ENCODE measurements at places on chromosomes 4 and X.

DNA sequence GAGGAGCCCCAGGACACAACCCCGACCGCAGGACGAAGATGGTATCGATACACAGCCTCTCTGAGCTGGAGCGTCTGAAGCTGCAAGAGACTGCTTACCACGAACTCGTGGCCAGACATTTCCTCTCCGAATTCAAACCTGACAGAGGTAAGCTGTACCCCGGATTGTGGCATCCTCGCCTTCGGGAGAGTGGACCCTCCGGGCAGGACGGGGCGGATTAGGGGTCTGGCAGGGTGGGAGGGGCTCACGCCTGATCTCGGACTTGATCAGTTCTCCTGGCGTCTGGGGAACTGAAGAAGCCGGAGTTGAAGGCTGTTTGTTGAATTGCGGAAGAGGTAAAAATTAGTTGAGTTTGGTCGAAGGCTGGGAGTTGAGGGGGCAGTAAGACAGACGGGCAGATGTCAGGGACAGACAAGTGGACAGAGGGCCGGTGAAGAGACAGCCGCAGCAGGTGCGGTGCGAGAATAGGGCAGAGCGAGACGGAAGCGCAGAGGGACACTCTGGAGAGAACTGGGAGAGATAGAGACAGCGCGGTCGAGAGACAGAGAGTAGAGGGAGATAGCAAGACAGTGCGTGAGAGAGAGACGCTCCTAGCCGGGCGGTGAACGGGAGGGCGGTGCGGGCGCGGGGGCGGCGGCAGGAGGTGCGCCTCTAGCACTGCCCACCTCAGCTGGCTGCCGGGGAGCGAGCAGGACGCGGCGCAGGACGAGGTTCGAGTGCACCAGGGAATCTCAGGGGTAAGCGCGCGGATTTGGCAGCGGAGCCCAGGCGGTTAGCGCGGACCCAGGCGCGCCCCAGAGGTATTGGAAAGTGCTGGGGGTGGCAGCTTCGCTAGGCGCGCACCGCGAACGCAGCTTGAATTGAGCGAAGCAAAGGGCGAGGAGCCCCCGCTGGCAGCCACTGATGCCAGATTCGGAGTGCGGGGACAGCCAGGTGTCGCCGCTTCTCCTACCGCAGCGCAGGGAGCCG is 23.9 kb downstream of the ARHGAP36 start:
- no peak for DNase-seq

DNA sequence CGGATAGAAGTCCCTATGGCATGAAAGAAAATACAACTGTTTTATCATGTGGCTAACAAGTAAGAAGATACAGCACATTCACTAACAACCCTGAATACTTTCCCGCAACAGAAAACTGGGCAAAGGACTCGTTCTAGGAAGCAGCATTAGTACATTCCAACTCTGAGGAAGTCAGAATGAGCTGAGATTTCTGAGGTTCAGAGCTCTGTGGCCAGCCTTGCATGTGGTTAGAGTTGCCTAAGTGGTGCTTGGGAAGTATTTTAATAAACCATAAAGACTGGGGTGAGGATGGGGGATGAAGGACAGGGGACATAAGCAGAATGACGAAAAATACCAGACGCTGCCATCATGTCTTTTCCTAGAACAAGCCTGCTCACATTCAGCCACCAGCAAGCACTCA is 82.2 kb downstream of the EFHC2 start:
- no peak for DNase-seq

GRCh38 chr4:138978028-138978585 is 37.5 kb upstream of the NOCT start:
- no peak for DNase-seq

GRCh38 chr4:76306882-76307659 is 538 bp downstream of the STBD1 start:
- DNase-seq, result no peak

DNA sequence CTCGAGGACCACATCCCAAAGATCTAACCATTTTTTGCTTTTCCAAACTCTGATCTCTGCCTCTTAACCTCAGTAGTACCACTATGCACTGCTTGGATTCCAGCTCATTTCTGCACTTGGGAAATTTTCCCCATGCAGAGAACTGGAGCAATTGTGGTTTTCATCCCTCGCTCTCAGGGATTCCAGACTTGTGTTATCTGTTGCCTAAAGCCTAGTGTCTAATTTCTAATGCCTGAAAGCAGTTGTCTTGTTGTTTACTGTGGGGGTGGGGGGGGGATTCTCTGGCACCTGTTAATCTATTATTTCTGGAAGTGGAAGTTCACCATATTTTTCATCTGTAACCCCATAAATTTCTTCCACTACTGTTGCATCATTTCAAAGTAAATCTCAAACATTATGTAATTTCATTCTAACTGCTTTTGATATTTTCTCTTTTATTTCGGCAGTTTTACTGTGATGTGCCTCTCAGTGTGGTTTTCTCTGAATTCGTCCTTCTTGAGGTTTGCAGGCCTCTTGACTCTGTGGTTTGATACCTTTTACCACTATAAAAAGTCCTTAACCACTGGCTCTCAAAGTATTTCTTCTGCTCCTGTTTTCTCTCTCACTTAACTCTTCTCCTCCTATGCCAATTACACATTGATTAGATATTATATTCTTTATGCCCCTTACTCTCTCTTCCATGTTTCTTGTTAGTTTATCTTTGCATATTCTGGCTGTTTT is 205.6 kb upstream of the EOLA2 start:
- no peak for DNase-seq

DNA sequence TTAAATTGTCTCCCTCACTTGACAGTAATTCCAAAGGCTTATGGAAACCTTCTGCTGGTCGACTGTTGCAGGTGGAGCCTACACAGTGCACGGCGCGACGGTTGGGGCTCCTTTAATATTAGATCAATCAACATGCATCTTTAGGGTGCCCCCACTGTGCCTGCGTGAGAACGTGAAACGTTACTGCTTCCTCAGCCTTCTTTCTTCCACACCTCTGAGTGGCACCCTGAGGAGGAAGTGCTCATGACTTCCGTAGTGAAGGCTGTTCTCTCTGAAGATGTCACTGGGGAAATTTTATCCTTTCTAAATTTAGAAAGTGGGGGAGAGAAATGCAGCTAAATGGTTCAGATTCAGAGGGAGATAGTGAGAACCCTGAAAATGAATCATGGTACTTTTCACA is 184.0 kb upstream of the ZFP42 start:
- no peak for DNase-seq

- no peak for DNase-seq
Observed at GRCh38 chr4:148998719-148999118, 556.5 kb upstream of the NR3C2 start.

GRCh38 chrX:26470941-26471340 is 255.0 kb downstream of the MAGEB5 start:
- DNase-seq, result no peak

GRCh38 chr4:153541456-153542096 is 75.4 kb downstream of the TMEM131L start:
- no peak for DNase-seq

DNA sequence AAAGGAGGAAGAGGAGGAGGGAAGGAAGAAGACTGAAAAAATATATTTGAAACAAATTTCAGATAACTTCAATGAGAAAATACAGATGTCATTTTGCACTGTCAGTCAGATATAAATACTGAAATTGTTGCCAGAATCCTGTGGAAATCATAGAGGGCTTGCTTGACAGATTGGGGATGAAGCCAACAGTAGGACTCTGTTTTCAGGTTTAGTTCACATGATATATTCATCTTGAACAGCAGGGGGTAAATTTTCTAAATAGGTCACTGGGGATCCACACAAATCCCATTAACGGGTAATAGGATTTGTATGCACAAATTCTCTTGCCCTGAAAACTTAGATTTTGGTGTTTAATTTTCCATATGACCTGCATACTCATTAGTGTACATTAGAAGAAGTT is 103.3 kb upstream of the PCDH18 start:
- no peak for DNase-seq

Data from CD4-positive, alpha-beta T cell treated with Interleukin-2 at 100 ng/mL for 4 hours (primary cell).